ENCODE measurements at places on chromosomes 1 and 21.

DNA sequence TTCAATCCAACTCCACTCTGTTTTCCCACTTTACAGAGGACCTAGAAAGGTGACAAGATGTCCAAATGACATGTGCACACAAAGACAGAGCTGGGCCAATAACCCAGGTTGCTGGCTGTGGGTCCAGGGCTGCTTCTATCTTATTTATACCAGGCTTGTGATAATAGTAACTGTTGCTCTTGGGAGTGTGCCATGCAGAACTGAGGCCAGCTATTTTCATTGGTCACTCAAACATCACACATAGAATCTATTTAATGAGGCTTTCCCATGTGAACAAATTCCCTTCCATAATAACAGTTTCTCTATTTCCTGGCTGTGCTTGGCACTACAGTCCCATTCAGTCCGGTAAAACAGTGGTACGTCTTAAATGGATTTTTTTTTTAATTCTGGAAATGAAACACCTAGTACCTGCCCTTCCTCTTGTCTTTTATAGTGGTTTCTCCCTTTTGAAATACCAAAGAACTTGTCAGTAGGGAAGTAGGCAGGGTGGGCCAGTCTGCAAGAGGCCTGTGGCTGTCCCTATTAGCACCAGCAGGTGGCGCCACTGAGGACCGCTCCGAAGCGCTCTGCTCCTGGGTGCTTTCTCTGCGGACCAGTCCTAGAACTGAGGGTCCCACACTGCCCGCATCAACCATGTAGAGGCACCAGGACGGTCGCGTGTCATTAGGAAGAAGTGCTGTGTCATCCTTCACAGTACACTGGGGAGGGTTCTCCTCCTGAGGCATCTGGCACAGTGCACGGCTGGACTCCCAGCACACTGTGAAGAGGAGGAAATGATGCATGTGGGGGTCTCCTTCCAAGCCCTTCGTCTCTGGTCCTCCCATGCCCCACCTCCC is 52.1 kb downstream of the GPR161 start:
- no peak for DNase-seq

DNA sequence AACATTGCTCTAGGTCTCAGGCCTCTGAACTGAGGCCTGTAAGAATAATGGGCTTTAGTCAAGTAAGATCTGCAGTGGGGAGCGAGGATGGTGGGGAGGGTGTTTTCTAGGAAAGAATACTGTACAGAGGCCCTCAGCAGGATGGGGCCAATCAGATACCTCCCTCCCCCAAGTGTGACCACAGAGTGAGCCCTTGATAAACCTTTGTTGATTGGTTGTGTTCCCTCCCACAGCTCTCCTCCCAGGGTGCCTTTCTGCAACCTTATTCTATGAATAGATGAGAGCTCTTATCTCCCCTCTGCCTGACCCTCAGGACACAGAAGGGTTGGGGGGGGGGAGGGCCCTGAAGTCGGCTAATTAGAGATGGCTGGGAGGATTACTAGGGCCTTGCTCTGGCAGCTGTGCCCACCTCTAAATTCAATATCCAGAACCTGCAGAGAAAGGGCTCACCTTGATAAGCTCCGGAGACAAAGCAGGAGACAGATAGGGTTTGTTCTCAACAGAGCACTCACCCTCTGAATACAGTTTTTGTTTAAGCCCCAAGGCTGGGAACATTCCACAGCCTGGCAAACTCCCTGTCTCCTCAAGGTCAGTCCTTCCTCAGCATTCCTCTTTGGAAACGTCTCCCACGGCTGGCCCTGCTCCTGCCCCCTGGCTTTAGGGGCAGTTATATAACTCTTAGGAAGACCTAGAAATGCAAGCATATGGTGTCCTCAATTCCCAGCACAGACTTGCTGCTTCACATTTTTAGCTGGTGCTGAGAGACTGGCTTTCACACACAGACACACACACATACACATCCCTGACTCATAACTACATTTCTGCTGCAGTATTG is 42.9 kb downstream of the ATP1A1 start:
- no peak for DNase-seq

GRCh38 chr1:14365301-14365988 is 233.0 kb upstream of the KAZN start:
- no peak for DNase-seq

DNA sequence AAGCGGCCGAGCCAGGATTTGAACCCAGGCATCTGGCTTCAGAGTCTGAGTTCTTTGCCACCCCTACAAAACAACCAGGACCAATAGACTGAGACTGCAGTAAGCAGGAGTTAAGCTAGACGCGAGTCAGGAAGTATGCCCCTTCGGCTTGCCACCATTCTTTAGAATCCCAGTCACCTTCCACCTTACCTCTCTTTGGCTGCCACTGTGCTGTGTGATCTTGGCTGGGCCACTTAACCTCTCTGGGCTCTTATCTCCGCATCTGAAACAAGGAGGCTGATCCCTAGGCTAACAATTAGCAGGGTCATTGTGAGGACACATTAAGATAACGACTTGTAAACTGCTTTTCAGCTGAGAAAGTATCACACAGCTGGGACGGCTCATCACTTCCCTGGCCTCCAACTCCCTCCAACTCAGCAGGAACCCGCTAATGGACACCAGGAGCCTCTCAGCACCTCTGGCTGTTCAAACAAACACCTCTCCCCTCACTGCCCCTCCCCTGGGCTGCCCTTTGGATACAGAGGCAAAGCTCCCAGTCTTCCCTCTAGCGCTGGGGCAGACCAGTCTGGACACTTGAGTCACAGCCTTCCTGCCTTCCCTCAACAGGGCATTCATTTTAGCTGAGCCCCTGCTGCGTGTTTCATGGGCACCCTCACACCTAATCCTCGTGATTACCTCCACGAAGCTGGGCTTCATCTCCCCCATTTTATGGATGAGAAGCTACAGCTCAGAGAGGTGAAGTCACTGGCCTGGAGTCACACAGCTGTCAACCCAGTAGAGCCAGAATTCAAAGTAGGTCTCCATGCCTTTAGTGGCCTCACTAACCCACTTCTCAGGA is 83.2 kb downstream of the CAMK2N1 start:
- no peak for DNase-seq

GRCh38 chr1:215210167-215210566 is 127.6 kb downstream of the KCNK2 start:
- no peak for DNase-seq

DNA sequence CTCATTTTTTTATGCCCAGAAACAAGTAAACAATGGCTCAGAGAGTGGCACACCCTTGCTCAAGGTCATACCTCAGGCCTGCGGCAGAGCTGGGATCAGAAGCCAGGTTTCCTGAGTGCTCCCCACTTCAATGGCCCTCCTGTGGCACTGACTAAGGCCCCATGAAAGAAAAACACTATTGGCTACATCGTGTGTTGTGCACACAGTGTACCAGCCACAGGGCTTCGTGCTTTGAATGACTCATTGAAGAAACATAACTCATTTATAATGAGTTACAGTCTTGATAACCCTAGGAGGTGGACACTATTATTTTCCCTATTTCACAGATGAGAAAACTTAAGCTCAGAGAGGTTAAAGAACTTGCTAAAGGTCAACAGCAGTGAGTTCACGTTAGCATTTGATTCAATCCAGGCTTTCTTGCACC is 91.2 kb downstream of the TRABD2B start:
- DNase-seq: no peak

GRCh38 chr1:31830511-31830910 is 14.7 kb upstream of the SPOCD1 start:
- no peak for DNase-seq

DNA sequence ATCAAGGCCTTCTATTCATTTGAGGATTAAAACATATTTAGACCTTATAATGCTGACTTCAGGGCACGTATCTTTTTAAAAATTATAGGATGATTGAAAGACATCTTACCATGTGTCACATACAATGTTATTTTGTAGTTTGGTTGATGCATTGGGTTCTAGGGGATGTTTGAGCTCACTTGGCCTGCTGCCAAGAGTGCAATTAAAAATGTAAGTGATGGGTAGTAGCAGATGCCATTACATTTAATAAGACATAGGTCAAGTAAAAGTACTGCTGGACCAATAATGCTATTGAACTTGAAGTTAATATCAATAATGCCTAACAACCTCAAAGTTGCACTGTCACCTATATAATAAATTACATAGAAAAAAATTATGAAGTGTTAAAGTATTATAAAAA is 616.5 kb upstream of the RGS18 start:
- DNase-seq: no peak
